Upper lobe of right lung (tissue), 1 donor: ENCODE measurements at places on chromosomes 7 and 10.

GRCh38 chr10:62582101-62582705, 208.0 kb downstream of the ZNF365 start:
- no peak for DNase-seq

DNA sequence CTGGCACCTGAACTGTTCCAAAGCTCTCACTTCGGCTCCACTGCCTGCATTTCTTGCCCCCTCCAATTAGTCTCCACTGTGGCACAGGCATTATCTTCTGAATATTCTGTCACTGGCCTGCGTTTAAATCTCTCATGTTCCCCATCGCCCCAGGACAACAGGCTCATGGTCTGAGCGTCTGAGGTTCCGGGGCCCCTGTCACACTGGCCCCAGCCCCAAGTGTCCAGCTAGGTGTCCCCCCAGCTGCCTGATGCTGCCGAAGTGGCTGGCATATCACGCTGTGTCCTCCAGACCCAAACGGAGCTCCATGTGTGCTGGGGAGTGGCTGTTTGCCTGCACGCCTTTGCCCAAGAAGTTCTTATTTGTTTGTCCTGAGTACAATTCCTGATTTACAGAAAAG, 135.4 kb downstream of the TACC2 start:
- peak; percentile 67 for DNase-seq

DNA sequence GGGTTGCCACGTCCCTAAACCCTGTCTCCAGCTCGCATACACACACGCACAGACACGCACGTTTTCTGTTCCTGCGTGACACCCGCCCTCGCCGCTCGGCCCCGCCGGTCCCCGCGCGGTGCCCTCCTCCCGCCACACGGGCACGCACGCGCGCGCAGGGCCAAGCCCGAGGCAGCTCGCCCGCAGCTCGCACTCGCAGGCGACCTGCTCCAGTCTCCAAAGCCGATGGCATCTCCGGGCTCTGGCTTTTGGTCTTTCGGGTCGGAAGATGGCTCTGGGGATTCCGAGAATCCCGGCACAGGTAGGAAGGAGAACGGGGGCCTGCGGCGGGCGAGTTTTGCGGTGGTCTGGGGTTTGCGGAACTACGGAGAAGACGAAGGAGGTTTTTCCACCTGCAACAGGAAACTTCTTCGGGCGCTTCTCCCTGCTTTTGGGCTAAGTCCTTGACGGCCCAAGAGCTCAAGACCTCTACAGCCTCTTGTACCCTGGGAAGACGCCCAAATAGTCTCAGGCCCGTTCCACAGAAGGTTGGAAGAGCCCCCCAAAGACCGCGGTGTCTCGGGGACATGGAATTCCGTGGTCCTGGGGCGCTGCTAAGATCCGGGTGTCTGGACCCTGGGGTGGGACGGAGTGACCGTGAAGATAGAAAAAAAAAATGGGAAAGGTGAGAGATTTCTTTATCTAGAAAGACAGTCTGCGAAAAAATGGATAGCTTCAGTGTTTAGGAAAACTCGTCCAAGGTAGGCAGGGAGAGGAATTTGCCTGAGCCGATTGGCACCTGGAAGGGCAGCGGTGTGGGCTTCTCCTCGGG, at the start of gene GAD2:
Gene GAD2, plus strand, starts transcription at position 190 of the 811 bp plus-strand sequence. Its CDS starts 36 bp downstream, at position 226.
- DNase-seq = no peak

GRCh38 chr10:89355394-89355931, 22.4 kb upstream of the IFIT1B start:
- no peak for DNase-seq

DNA sequence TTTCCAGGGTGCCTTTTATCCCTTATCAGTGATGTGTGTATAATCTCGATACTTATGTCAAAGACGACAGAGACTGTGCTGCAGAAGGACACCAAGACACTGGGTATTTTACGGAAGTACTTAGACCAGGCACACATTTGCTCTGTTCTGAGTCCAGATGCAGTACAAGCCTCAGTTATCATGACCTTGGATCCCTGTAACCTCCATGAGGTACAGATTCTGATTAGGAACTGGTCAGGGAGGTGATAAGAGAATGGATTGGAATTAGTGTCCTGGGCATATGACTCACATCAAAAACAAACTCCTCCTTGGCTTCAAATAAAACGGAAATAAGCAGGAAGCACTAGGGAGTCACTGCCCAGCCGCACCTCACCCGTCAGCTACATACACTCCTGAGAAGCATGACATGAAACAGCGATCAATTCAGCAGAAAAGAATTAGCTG, 146.5 kb downstream of the SFMBT2 start:
- no peak for DNase-seq

DNA sequence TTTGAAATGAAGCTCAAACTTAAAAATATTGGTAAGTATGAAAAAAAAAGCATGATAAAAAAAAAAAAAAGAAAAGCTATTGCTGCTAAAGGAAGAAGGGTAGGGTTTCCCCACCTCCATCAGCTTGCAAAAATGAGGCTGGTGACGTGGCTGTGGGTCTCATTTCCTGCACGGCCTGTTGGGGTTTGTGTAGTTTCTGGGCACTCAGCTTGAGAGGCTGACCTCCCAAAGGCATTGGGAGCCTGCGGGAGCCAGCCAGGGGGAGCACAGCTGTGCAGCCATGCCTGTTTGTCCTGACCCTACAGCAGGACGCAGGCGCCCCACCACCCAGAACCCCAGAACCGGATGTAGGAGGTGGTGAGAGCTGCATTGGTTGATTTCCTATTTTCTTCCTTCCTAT, 48.8 kb upstream of the CARD11 start:
- DNase-seq = peak; percentile 66

- no peak for DNase-seq
Measured at GRCh38 chr7:39577229-39577874, 11.1 kb downstream of the YAE1 start.

DNA sequence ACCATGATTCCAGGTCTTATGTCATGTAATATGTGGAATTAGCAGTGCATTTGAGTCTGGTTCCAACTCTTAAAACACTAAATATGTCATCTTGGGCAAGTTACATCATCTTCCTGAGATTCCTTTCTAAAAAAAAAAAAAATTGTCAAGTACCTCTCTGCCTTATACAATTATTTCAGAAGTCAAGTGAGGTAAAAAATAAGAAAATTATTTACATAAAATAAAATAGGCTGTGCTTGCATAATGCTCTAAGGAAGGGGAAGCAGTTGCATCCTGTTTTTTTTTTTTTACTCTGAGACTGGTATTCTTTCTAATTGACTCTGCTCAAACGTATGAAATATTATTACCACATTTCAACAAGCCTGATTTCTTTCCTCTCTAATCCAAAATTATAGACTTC, 55.1 kb upstream of the SEMA3A start:
- no peak for DNase-seq

GRCh38 chr10:15684768-15685167, 35.0 kb downstream of the ITGA8 start:
- DNase-seq = no peak

GRCh38 chr7:33941418-33941817, 36.1 kb downstream of the BMPER start:
- no peak for DNase-seq

GRCh38 chr10:48429309-48429708, 122.8 kb downstream of the MAPK8 start:
- DNase-seq = no peak

DNA sequence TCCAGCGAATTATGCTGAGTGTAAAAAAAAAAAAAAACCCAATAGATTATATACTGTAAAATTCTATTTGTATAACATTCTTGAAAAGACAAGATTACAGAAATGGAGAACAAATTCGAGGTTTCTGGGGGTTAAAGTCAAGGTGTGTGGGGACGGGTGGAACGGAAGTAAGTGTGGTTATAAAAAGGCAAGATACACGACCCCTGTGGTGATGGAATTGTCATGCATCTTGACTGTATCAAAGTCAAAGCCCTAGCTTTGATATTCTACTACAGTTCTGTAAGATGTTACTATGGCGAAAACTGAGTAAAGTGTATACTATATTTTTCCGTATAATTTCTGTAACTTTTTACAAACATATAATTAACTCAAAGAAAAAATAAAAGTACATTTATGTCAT, 718.2 kb upstream of the PCDH15 start:
- no peak for DNase-seq

DNA sequence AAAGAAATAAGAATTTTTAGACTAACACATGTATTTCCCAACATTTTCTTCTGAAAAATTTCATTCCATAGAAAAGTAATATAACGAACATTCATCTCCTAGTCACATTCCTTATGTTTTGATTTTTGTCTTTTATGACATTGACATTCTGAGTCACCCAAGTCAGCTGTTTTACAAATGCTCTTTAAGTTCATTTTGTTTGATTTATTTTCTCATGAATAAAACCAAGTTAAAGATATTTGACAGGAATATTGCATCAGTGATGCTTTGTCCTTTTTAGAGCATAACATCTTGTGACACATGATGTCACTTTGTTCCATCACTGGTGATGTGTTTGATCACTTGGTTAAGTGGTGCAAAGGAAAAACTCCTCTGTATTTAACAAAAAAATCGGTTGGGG, 48.4 kb downstream of the HGF start:
- no peak for DNase-seq

DNA sequence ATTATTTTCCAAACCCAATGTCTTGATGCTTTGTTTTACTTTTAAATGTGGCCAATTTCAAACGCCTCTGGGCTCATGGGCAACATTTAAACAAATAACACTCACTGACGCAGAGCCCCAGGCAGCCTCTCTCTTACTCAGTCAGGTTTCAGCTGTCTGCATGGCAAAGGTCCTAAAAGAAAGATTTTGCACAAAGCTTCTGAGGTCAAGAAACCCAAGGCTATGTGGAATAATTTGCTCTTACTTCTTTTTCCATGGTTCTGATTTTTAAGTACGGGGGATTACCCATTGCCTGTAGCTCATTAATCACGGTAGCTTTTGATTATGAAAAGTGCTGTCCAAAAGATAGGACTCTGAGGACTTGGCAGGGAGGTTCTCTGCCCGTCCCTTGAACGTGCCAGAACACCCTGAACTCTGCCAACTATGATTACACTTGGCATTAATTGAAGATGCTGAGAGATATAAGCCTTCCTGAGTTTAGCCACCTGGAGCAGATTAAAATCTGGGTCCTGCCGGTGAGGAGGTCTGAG, 14.1 kb upstream of the MSRB2 start:
- no peak for DNase-seq

DNA sequence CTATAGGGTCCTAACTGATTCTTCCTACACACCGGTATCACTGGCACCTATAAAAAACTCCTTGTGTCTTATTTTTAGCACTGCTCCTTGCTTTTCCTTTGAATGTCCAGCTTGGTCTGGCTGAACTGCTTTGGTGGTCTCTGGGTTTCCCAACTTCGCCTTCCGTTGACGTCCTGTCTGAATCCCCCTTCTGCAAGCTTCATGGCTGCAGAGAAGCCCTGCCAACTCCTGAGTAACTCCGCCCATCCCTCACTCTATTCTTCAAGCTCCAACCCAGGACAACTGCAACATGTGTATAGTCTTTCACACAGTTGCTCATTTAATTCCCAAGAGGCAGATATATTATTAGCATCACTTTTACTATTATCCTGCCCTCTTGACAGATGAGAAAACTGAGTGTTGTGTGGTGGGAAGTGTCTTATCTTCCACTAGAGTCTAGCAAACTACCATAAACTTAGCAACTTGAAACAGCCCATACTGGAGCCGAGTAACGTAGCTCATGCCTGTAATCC, 40.9 kb downstream of the MTURN start:
- no peak for DNase-seq

DNA sequence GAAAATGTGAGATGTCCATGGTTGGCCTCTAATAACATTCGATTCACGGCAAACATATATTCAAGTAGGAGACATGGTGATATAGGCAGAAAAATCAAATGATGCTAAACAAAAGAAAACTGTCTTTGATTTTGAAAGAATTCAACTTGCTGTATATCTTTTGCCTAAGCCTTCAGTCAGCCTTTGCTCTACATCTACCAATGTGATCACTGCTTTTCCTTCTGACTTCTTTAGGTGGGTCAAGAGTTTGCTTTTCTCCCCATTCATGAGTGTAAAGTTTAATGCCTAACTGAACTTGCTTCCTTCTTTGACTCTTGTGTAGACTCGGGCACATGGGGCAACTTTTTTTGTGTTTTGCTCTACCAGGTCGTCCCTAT, 417 bp upstream of the HIF1AN start:
- no peak for DNase-seq

GRCh38 chr7:151673216-151673615, 153.5 kb upstream of the RHEB start:
- DNase-seq = no peak

GRCh38 chr7:44760034-44760580, 11.5 kb downstream of the ZMIZ2 start:
- DNase-seq = no peak

- no peak for DNase-seq
Measured at GRCh38 chr10:63384001-63384400, 81.8 kb downstream of the JMJD1C start.

GRCh38 chr7:42144604-42145003, 92.4 kb downstream of the GLI3 start:
- DNase-seq = no peak

DNA sequence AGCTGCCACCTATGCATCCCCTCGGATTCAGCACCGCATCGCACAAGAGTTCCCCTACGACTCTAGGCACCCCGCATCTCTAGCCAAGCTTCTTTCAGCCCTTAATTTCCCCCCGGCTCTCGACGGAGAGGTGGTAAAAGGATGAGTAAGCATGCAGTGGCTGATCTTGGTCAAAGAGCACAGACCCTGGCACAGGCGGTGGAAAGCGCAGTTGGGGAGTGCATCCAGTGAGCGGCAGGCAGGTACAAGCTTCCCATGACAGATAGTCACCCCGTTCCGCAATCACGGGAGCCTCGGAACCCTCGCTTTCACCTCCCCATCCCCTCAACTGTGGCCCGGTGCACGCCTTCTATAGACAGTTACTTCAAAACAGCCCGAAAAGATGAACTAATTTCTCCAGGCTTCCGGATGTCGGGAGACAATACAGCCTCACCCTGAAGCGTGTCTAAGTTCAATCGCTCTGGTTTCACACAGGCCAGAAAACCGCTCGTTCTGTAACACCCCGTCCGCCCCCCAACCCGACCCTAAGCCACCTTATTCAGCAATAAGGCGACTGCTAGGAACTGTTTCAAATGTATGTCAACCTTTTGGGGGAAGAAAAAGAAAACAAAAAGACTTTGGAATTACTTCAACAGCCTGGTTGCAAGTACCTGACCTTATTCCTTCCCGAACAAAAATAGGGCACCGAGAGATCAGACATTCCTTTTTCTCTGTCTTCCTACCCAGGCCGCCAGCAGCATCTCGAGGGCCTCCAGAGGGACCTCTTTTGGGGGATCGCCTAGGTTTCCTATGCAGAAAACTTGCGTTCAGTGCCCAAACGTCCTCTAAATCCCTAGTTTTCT, 1.4 kb downstream of the RHEB start:
- peak; percentile 72 for DNase-seq
